ENCODE measurements at places on chromosomes 7 and 10. TPM values are rescaled to one million over a fixed set of nuclear protein-coding genes. Genes with fewer than 3 reads are reported as not detected.

Gene LLCFC1
- polyA plus RNA-seq, result not detected

Gene POMZP3
- polyA plus RNA-seq, result 12.2 TPM

Gene ANKRD2
- polyA plus RNA-seq, result 0.31 TPM

Gene SMIM30
- polyA plus RNA-seq, result 54.1 TPM

Gene PRF1
- 5.0 TPM for polyA plus RNA-seq

Gene ADAMTS14
- 0.23 TPM for polyA plus RNA-seq

Gene ABCB4
- polyA plus RNA-seq, result not detected

Gene AKR1C4
- not detected for polyA plus RNA-seq
